ENCODE measurements at places on chromosomes 1 and 21.

DNA sequence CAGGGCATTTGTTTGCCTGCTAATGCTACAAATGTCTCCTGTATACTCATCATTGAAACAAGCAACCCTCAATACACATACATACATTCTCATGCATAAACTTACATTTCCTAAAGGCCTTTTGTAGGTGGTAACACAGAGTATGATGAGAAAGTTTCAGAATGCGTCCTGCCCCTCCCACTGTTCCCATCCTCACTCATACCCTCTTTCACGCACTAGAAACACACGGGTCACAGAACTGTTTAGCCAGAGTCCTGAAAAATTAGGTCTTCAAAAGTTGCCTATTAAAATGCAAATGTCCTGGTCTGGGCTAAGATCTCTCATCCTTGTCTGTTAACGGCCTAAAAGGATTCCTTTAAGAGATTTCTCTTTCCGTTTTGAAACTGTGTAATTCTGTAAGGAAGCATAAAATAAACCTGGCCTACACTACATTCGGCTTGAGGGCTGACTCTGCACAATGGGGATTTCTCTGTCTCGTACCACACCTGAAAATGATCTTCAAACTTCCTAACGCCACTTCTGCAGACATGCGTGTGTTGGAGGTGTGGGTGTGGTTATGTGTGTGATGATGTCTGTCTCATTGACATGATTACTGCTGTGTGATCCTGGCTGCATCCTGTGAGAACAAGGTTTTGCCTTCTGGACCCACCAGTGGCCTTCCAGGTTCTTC is 5.3 kb upstream of the FCER1A start:
- no peak for DNase-seq

GRCh38 chr1:223378754-223379153 is 14.5 kb upstream of the CCDC185 start:
- DNase-seq, result no peak

GRCh38 chr1:229585338-229585737 is 26.8 kb upstream of the ABCB10 start:
- no peak for DNase-seq

DNA sequence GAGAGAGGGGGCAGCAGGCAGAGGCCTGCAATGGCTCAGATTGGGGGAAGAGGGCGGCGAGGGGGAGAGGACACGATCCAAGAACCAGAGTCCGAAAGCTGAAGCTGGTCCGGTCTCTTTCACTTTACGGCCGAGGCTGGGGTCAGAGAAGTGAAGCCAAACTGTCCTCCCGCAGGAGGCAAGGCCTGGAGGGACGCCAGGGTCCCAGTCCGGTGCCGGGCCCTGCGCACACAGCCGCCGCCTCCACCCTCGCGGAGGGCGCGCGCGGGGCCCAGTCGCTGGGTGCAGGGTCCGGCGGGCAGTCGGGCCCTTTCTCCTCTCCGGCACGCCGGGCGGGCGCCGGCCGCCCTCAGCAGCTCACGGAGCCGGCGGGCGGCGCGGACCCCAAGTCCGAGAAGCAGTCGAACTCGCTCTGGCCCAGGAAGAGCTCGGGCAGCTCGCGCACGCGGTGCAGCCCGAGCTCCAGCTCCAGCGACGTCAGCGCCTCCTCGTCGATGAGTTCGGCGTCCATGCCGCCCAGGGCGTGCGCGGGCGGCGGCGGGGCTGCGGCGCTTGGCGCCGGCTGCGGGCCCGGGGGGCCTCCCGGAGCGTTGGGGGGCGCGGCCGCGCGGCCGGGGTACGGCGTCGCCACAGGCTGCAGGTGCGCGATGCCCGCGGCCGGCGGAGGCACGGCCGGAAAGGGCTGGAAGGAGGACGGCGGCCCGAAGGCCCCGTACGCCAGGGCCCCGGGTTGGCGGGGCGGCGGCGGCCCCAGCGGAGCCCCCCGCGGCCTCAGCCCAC is 749 bp downstream of the CITED4 start:
- no peak for DNase-seq

DNA sequence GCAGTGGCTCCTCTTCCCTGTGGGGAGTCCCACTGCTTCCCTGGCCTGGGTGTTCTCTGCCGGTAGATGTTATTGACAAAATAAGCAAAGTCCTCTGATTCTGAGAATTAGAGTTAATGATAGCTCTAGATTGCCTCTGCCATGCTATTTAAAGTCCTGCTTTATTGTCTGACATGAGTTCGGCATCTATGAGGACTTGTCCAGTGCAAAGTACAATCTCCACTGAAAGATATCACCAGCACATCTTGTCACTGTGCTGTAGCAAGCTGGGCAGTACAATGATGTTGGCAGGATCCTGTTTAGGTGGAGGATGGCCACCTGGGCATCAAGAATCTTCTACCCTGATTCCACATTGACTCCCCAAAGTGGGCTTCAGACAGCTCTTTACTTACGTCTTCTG is 54.0 kb upstream of the ATP5PO start:
- DNase-seq, result no peak

DNA sequence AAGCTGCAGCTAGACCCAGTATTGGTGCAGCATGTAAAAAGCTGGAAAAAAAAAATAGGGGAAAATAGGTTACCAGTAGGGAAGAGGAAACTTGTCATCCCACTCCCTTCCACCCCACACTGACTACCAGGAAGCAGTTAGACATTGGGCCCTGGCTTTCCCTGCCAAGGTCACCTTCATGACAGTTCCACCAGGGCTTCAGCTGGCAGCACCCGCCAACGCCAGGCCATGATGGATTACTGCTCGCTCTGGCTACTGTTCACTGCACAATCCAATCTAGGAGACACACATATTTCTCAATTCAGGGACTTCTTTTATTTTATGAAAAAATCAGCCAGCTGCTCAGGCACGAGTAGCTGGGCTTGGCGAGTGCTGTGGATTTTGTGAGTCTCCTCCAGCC is 127.7 kb downstream of the DMRTA2 start:
- no peak for DNase-seq

- no peak for DNase-seq
Measured at GRCh38 chr1:1291548-1292441, 11.6 kb downstream of the SCNN1D start.

DNA sequence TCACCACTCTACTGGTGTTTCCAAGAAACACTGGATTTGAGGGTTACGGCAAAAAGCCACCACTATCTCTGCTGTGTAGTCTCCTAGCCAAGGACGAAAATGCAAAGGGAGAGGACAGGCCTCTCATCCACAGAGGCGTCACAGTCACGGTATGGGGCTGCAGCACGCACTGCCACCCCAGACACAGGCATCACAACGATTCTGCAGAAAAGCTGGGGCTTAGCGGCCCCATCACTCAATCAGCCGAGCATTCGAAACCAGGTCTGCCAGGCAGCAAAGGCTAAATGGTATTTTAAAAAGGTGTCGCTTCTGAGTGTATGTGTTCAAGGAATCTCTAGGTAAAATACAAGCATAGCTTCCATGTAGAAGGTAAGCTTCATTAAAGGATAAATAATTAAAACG is 1.4 kb downstream of the RIPK4 start:
- no peak for DNase-seq

- no peak for DNase-seq
Measured at GRCh38 chr1:206908038-206908437, 10.8 kb downstream of the IL24 start.

DNA sequence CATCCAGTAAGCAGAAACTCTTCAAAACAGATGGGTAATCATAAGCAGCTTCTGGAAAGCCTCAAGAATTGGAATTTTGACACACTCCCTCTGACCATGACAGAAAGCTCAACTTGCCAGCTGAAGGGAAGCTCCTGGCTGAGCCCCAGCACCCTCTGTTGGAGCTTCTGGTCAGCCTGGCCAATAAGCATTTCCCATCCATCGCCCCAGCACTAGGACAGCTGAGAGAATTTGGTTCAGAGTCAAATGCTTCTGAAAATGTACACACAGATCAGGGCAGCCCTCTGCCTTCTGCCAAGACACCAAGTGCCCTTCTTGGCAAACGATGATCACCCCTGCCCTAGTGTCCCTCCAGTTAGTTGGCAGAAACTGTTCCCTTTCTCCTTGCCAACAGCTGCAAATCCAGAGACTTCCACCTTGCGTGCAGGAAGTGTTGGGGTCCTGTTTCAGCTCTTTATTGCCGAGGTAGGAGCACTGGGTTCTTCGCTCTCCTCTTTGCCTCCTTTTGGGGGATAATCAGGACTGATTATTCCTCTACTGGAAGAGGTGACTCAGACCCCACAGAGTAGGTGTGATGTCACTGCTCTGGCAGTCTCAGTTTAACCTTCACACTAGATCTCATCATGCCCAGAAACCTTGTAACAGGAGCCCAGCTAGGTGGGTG is 11.9 kb downstream of the PIGV start:
- DNase-seq, result no peak

All from SIG-M5 (cell line).